Testis (tissue), 5 donors: ENCODE measurements at places on chromosomes 16 and 17.

GRCh38 chr17:41619036-41619926, 5.1 kb downstream of the KRT17 start:
- no peak for DNase-seq

DNA sequence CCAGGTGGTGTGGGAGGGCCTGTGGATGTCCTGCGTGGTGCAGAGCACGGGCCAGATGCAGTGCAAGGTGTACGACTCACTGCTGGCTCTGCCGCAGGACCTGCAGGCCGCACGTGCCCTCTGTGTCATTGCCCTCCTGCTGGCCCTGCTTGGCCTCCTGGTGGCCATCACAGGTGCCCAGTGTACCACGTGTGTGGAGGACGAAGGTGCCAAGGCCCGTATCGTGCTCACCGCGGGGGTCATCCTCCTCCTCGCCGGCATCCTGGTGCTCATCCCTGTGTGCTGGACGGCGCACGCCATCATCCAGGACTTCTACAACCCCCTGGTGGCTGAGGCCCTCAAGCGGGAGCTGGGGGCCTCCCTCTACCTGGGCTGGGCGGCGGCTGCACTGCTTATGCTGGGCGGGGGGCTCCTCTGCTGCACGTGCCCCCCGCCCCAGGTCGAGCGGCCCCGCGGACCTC, 798 bp downstream of the CLDN9 start:
- DNase-seq: no peak

DNA sequence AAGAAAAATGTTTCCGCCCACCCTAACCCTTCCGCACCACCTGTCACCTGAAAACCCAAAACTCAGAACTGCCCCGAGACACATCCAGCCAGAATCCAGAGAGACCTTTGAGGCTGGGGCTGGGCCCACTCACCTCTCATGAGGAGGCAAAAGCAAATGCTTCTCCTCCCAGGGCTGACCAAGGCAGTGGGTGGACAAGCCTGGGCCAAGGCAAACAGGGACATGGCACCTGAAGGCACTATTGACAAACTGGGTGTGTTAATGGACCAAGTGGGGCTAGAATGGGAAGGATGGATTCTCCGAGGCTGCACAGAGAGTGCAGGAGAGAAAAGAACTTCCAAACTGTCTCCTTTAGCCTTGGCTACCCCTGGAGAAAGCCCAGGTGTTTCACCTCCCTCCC, 54.4 kb downstream of the SOX9 start:
- DNase-seq: no peak

GRCh38 chr16:11025120-11025531, 80.8 kb downstream of the CLEC16A start:
- no peak for DNase-seq

GRCh38 chr16:9338068-9338467, 246.6 kb downstream of the HAPSTR1 start:
- DNase-seq: no peak

- DNase-seq: no peak
These were observed 2.9 kb upstream of the KATNB1 start for GRCh38 chr16:57732714-57733113.

DNA sequence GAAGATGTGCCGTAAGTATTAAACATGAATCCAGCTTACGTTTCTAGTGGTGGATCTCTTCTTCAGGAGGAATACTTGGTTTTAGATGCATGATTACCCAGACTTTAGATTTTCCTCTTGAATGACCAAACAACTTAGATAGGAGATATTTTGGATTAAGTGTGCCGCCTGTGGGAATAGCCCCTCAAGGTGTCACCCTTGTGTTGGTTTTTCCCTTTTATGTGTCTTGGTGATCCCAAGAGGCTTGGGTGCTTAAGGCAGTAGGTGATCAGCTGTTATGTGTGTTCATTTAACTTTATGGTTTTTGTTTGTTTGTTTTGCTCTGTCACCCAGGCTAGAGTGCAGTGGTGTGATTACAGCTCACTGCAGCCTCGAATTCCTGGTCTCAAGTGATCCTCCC, 115.1 kb downstream of the PPM1E start:
- no peak for DNase-seq
